ENCODE measurements at places on chromosomes 6 and 20.

- DNase-seq, result no peak
Measured at GRCh38 chr20:20212675-20213096, 155.2 kb upstream of the INSM1 start.

DNA sequence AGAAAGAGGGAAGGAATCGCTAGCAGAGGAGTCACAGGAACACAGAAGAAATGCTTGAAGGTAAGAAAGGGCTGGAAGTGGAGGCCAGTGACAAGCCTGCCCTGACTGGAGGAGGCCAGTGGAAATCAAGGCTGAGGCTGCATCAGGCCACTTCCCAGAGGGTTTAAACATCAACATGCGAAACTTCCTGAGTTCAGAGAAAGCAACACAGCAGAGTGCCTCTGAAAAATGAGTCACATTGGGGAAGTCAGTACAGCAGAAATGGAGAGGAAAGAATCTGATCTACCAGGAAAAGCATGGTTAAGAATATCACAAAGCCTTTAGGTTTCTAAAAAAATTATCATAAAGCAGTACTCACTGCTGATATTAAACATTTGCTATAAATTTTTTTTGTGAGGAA, 23.3 kb downstream of the NAPB start:
- DNase-seq, result no peak

GRCh38 chr6:106360989-106361430, 493 bp downstream of the CRYBG1 start:
- peak; percentile 3 for DNase-seq

GRCh38 chr6:46918806-46919205, 2.9 kb downstream of the ADGRF5 start:
- DNase-seq, result no peak

GRCh38 chr6:5930968-5931367, 75.8 kb downstream of the NRN1 start:
- no peak for DNase-seq

DNA sequence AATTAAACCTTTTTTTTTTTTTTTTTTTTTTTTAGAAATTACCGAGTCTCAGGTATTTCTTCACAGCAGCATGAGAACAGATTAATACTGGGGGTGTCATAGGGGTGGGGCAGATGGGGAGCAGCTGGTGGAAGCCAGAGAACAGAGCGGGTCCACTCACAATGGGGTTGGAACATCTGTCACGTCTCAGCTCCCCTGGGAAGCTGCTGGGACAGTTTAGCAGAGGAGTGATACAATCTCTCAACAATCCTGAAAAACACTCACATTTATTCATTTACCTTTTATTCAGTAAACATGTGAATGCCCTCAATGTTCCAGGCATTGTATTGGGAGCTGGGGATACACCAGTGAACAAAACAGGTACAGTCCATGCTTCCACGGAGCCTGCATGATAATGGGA, 162.2 kb downstream of the SMOC2 start:
- no peak for DNase-seq

DNA sequence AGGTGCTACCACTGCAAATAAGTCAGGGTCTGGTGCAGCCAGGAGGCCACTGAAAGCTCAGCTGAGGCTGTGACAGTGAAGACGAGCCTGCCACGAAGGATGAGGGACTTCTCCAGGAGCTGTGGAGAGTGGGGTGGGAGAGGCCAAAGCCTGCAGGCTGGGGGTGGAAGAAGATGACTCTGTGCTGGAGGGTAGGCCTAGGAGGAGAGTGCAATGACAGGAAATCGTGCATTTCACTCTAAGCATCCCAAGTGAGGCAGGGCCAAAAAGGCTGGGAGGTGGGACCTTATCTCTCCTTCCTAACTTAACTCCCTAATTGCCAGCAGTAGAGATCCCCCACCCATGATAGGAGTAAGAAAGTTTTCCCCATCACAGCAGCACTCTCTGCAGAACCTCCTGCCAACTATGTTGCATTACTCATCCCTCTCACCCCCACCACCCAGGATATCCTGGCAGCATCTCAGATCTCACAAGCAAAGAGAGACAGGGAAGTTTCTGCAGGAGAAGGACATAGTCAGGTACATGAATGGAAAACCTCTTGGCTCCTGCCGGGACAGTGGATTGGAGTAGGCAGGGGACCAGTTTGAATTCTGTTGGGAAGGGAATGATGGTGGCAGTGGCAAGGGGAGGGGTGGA, 466.2 kb downstream of the CDH26 start:
- no peak for DNase-seq

GRCh38 chr20:33914919-33915318, 78.8 kb upstream of the RALY start:
- DNase-seq, result peak; percentile 35

GRCh38 chr6:98324446-98324845, 509.9 kb upstream of the POU3F2 start:
- no peak for DNase-seq

GRCh38 chr6:54366667-54367327, 58.6 kb downstream of the TINAG start:
- no peak for DNase-seq

DNA sequence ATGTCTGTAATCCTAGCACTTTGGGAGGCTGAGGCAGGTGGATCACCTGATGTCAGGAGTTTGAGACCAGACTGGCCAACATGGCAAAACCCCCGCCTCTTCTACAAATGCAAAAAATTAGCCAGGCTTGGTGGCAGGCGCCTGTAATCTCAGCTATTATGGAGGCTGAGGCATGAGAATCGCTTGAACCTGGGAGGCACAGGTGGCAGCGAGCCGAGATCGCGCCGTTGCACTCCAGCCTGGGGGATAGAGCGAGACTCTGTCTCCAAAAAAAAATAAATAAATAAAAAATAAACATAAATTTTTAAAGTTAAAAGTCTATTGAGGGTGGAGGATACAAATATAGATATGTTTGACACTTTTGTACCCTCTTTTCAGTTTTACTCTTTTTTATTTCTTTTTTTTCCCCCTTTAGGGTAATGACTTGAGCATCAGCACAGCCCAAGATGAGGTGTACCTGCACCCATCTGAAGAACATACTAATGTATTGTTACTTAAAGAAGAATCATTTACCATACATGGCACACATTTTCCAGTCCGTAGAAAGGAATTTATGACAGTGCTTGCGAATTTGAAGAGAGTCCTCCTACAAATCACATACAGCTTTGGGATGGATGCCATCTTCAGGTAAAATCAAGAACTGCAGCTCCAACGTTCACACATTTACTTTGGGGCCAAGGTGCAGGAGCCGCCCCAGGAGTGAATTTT, 368.9 kb downstream of the LAMA2 start:
- peak; percentile 66 for DNase-seq

DNA sequence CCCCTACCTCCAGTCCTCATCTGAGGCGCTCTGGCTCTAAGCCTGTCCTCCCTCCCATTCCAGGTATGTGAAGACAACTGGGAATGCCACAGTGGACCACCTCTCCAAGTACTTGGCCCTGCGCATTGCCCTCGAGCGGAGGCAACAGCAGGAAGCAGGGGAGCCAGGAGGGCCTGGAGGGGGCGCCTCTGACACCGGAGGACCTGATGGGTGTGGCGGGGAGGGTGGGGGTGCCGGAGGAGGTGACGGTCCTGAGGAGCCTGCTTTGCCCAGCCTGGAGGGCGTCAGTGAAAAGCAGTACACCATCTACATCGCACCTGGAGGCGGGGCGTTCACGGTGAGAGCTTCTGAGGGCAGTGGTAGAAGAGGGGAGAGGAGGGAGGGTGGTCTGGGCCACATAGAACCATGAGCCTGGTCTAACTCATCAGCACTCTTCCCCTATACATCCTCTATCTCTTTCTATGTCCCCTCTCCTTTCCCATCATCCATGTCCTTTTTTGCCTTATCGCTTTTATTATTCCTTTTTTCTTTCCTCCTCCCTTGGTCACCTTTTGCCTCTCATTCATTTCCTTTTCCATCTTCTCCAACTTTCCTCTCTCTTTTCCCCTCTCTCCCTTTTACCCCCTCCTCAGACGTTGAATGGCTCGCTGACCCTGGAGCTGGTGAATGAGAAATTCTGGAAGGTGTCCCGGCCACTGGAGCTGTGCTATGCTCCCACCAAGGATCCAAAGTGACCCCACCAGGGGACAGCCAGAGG, 3.5 kb downstream of the RING1 start:
- no peak for DNase-seq

All from CD4-positive, alpha-beta T cell treated with Interleukin-10 for 1 hour (primary cell).